ENCODE measurements at places on chromosomes 6 and 20. TPM values are rescaled to one million over a fixed set of nuclear protein-coding genes. Genes with fewer than 3 reads are reported as not detected.

TRAPPC3L gene
- total RNA-seq: not detected

RIPOR3 gene
- 92.5 TPM for total RNA-seq

SIRPD gene
- not detected for total RNA-seq

TRAM2 gene
- 56.7 TPM for total RNA-seq

MDFI gene
- total RNA-seq: 0.54 TPM

GLP1R gene
- total RNA-seq: not detected

HCRTR2 gene
- total RNA-seq: not detected

ADGRF4 gene
- total RNA-seq: 0.10 TPM

TFB1M gene
- 32.0 TPM for total RNA-seq

DNA sequence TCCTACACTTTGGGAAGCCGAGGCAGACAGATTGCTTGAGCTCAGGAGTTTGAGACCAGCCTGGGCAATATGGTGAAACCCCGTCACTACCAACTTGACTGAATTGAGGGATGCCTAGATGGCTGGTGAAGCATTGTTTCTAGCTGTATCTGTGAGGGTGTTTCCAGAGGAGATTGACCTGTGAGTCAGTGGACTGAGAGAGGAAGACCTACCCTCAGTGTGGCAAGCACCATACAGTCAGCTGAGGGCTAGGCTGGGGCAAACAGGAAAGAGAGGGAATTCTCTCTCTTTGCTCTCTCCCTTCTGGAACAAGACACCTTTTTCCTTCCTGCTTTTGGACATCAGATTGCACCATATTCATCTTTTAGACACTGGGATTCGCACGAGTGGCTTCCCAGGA lies 3.7 kb upstream of the ZUP1 start:
- no peak for DNase-seq

DNA sequence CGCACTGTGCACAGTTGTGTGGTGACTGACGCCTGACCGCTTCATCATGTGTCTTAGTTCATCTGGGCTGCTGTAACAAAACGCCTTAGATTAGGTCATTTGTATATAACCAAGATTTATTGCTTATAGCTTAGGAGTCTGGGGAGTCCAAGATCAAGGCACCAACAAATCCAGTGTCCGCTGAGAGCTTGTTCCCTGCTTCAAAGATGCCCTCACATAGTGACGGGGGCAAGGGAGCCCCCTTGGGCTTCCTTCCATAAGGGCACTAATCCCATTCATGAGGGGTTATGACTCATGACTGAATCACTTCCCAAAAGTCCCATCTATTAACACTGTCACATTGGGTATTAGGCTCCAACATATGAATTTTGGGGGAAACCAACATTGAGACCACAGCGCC lies 34.6 kb downstream of the CYP24A1 start:
- no peak for DNase-seq

DNA sequence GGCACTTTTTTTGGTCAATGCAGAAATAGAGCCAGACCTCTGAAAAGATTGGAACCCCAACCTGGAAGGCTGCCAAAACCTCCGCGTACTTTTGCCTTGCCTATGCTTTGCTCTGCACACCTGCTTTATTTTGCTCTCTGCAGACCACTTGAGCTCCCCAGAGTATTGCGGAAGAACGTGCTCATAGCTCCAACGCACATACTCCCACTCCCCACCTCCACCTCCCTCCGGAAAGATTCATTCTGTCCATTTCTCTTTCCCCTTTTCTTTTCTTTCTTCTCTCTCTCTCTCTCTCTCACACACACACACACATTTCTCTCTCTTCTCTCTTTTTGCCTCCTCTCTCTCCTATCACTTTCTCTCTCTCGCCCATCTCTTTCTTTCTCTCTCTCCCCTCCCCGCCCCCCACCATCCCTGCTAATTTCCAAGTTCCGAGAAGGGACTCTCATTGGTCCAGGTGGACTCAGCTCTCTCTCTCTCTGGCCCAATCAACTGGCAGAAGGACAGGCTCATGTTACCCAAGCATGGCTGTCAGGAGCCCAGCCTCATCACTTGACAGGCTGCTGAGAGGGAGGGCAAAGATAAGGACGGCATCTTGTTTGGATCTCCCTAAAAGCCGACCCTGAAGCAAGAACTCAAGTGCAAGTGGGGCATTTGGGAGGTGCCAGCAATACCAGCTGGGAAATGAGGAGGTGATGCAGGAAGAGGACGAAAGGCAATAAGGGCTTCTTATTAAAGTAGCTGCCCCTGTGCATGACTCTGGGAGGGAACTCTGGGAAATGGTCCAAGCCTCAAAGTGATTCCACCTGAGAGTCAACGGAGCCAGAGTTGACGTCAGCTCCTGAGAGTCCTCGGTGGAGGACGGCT lies 246.1 kb downstream of the LY86 start:
- no peak for DNase-seq

DNA sequence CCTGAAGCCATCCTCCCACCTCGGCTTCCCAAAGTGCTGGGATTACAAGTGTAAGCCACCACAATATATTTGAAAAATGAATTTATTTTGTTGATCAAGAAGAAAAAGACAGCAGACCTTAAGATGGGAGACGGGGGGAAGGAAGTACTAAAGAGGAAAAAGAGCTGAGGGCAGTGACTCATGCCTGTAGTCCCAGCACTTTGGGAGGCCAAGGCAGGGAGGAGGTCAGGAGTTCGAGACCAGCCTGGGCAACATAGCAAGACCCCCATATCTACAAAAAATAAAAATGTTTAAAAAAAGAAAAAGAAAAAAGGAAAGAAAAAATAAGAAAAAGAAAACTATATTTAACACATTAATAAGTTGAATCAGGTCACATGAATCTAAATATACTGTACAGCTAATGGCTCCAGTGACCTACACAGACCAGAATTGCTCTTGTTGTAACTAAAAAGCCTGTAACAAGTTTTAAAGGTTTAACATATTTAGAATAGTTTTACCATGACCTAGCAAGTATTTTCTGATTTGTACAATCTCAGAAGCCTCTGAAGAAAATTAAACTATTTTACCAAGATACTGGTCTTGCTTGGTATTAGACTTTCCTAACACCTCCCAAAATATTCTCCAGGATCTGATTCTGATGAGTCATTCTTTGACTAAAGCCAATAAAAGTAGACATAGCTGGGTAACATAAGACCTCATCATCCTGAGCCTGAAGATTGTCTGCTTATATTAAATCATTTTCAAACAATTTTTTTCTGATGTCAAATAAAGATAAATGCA lies 4.3 kb upstream of the AKIRIN2 start:
- DNase-seq: no peak

DNA sequence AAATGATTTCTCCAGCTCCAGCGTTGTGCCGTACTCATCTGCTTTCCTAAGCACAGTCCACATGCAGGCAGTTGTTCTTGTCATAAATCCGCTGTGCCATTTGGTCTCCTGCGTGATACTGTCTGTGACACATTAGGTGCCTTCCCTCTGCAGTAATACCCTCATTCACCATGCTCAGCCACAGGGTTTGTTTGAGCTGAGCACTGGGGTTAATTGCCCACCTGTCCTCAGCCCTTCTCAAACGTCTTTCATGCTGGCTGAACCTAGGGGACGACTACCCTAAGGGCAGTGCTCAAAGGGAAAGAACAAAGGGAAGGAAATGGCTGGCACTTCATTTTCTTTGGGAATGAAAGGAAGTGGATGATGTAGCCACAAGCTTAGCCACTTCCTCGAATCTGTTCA lies 64.2 kb upstream of the MYLIP start:
- no peak for DNase-seq

DNA sequence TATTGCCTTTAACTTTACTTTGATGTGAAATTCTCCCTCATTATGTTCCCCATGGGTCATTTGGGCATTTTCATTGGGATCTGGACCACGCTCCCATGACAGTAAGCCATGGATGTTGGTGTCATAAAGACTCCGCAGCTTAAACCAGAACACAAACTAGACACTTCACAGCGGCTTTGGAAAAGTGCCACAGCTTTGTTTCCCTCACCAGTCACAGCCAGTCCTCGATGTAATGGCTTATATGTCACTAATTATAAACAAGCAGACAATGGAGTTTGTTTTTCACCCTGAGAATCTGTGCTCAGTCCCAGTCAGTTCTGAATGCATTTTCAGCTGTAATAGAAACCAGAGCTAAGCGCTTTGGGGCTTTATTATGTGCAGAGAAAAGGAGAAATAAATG lies 23.2 kb upstream of the DAAM2 start:
- no peak for DNase-seq

GRCh38 chr20:15949391-15949790 lies 623.9 kb downstream of the KIF16B start:
- DNase-seq: no peak

- no peak for DNase-seq
Measured at GRCh38 chr6:116938305-116938704, 61.3 kb downstream of the RFX6 start.

DNA sequence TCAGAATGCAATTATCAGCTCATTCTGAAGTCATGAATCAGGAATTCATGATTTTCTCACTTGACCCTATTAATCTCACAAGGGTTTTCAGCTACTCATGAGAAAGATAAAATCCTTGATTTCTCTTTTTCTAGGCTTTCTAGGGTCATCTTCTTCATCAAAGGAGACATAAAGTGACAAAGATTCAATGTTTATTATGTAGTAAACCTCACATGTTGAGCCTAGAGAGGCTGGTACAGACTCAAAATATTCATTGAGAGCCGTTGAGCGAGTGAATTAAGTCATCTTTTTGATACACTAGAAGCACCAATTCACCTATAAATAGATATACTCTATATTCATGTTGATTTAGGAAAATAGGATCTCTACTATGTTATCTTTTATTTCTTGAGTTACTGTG lies 104.8 kb upstream of the TRAF3IP2 start:
- DNase-seq: no peak

- DNase-seq: no peak
Measured at GRCh38 chr6:111485342-111485741, 2.3 kb upstream of the REV3L start.

- no peak for DNase-seq
Measured at GRCh38 chr6:168088161-168089053, 9.4 kb upstream of the FRMD1 start.

GRCh38 chr20:41782730-41783406 lies 164.7 kb upstream of the CHD6 start:
- DNase-seq: no peak

GRCh38 chr6:18962361-18962905 lies 575.3 kb downstream of the RNF144B start:
- DNase-seq: no peak
